ENCODE measurements at places on chromosomes 4 and X.

GRCh38 chr4:52914051-52914605 lies 52.0 kb downstream of the RASL11B start:
- DNase-seq = no peak

- no peak for DNase-seq
Observed at GRCh38 chr4:16819652-16820051, 78.8 kb downstream of the LDB2 start.

DNA sequence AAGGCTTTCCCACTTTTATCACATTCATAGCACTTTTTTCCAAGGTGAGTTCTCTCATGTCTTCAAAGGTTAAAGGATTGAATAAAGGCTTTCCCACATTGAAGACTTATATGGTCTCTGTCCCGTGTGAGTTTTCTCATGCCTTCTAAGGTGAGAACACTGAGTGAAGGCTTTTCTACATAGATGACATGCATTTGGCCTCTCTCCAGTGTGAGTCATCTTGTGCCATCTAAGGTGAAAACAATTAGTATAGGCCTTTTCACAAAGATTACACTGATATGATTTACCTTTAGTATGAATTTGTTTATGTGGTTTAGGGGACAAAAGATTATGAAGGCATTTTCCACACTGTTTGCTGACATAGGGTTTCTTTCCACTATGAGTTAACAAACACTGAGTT lies 21.2 kb downstream of the USP17L30 start:
- DNase-seq = no peak

- DNase-seq = no peak
Observed at GRCh38 chr4:86939729-86940575, 5.1 kb downstream of the AFF1 start.

DNA sequence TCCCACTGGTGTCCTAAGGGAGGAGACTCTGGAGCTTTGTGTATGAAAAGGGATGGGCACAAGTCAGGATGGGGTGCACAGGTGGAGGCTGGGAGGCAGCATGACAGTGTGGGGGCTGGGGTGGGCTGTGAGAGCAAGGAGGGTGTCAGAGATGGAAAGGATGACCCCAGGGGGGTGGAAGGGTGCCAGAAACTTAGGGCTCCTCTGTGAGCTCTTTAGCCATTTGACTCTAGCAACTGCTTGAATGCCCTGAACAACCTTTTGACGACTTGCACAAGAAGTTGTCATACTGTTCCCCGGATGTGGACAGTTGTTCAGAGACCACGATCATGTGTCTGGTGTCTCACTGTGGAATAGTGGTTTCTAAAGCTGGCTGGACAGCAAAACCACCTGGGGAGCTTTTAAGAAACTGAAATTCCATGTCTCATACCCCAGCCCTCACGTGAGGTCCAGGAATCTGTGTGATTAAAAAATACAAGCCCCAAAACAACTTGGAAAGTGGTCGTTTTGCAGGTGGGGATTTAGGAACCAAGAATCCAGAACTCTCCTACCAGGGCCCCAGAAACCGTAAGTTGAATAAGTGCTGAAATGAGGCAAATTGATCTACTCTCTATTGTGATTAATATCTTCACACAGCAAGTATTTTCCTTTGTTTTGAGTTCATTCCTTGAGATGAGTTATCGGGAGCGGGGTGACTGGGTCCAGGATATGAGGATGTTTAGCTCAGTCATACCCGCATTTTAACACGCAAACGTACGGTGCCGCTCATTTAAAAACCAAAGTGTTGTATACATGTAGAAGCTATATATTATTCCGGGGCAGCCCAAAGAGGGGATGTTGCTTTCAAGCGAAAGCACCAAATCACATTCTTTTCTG lies 3.4 kb downstream of the RHOH start:
- peak; percentile 37 for DNase-seq

- DNase-seq = no peak
Observed at GRCh38 chr4:140595065-140595464, 26.3 kb upstream of the UCP1 start.

DNA sequence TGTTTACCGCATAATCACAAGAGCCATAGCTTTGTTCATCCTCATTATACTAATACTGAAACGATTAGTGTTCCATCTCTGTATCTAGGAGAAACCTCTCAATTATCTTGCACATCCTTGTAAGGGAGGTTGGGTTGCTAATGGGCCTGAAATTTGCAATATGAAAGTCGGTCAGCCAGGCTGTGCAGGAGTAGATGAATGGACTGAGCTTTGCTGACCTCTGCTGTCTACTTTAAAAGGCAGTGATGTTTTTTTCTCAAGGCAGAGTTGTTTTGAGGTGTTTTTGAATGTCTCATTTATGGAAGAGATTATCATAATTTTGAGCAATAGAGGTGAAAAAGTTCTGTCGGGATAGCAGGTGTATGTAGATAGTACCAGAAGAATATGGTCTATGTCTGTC lies 47.9 kb upstream of the LINC00632 start:
- peak; percentile 29 for DNase-seq

GRCh38 chrX:42954880-42955279 lies 176.9 kb upstream of the PPP1R2C start:
- no peak for DNase-seq

DNA sequence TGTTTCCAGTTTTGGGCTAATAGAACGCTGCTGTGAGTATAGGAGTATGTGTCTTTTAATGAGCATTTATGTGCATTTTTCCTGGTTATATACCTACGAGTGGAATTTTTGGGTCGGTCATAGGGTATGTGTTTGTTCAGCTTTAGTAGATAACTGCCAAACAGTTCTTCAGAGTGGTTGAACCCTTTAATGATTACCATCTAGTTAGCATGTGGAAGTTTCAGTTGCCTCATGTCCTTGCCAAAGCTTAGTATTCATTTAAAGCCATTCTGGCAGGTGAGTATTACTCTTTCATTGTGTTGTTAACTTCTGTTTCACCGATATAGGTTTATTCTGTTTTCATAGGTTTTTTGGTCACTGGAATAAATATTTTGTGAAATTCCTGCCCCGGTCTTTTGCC lies 229.1 kb downstream of the ARHGAP10 start:
- DNase-seq = no peak

GRCh38 chr4:15104825-15105224 lies 102.5 kb downstream of the CPEB2 start:
- DNase-seq = no peak

DNA sequence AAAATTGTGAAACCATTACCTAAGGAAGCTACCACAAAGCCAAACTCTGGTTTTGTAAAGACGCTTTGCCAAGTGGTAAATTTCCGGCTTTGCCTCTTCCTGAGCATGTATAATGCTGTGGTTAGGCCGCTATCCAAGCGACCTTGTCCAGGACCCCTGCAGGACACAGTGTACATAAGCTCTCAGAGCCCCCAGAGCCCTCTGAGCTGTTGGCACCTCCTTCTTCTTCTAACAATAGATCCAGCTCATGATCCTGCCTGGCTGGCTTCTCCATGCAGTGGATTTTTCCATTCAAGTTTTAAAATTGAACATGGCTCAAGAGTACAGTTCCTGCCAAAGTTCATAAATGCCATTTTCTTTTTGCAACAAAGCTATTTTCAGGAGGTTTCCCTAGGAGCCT lies 326.7 kb downstream of the MAPK10 start:
- peak; percentile 51 for DNase-seq

GRCh38 chr4:125735102-125735501 lies 420.3 kb downstream of the FAT4 start:
- no peak for DNase-seq

GRCh38 chr4:41358647-41359421 lies 102.1 kb downstream of the UCHL1 start:
- DNase-seq = no peak

- no peak for DNase-seq
Observed at GRCh38 chr4:156248917-156249316, 295.3 kb upstream of the CTSO start.

DNA sequence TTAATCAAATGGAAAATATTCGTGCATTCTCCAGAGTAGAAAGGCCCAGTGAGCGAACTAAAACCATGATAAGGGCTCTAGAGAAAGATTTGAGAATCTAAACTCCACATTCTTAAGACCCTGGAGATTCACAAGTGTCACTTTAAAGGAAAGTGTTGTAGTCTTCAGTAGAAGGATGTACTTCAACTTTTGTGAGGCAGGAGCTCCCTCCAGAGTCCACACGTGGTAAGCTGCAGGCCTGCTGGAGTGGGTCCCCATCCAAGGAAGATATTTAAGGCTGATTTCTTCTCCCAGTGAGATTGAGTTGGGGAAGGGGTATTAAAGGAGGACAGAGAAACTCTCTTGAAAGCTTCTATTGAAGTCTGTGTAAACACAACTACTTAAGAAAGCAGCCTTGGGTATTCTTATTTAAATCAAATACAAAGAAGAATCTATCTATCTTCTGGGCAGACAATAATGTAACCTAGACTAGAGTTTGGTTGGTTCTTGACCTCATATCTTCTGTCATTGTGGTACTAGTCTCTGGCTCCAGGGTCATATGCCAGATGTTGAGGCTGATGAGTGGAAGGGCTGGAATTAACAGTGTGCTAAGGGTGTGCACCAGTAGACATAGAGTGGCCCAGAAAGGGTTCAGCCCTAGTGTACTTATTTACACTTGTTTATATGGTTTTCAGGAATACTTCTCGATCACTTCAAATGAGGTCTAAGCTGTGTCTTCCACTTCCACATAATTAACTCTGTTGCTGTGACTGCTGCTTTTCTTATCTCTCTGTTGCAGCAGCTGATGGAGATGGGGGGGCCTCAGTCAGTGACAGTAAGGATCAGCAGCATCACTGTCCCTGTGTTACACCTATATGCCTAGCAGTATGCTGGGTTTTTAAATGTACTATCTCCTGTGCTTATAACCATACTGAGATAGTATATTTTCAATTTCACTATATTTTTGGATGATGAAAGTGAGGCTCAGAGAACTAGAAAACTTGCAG lies 76.1 kb downstream of the HMGB2 start:
- DNase-seq = peak; percentile 84

- no peak for DNase-seq
Observed at GRCh38 chr4:680091-680490, 5.7 kb downstream of the MYL5 start.

DNA sequence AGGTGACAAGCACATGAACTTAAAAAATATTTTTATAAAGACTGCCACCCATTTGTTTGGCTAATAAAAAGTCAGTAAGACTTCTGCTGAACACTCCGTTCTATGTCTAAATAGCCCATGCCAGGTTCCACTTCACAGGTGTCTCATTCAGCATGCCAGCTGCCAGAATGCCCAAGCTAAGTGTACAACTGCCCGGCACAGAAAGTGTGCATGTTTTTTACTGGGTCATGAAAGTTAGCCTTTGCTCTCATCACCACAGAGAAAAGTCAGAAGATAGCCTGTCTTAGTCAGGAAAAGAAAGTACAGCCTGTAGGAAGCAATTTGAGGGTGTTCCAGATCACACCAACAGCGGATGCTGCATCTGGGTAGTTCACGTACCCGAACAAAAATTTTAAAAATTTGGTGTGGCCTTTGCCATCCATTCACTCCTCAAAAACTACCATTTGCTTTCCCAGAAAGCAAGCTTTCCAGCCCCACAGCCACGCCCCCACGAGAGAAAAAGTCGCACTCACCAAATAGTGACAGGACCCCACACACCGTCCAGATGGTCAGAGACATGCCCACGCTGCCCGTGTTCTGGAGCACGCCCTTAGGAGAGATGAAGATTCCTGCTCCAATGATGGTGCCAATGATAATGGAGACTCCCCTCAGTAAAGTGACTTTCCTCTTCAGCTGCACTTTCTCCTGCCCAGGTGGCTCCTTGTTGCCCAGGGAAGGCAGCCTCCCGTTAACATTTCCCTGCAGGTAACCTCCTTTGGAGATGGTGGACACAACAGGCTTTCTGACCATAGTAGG lies 671 bp downstream of the SLC7A11 start:
- DNase-seq = no peak

GRCh38 chr4:123031664-123032063 lies 109.3 kb upstream of the NUDT6 start:
- no peak for DNase-seq

- no peak for DNase-seq
Observed at GRCh38 chr4:142361981-142362380, 484.1 kb downstream of the INPP4B start.

GRCh38 chrX:132472397-132472796 lies 16.4 kb downstream of the MBNL3 start:
- DNase-seq = no peak

GRCh38 chr4:55568905-55569504 lies 22.3 kb upstream of the CLOCK start:
- DNase-seq = no peak

DNA sequence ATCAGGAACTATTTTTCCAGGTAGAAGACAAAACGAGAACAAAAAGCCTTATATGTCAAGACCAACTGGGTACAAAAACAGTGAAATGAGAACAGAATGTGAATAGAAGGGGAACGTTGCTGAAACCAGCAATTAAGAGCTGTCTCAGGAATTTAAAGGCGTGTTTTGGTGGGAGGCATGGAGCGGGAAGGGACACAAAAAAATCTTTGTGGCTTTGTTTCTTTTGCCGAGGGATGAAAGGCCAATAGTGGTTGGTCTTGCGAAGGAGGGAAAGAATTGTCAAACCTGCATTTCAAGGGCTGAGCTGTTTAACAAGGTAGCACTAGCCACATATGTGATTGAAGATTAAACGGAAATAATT lies 103.8 kb downstream of the USP46 start:
- DNase-seq = no peak

- DNase-seq = peak; percentile 20
Observed at GRCh38 chr4:183602557-183603027, 56.4 kb downstream of the RWDD4 start.

DNA sequence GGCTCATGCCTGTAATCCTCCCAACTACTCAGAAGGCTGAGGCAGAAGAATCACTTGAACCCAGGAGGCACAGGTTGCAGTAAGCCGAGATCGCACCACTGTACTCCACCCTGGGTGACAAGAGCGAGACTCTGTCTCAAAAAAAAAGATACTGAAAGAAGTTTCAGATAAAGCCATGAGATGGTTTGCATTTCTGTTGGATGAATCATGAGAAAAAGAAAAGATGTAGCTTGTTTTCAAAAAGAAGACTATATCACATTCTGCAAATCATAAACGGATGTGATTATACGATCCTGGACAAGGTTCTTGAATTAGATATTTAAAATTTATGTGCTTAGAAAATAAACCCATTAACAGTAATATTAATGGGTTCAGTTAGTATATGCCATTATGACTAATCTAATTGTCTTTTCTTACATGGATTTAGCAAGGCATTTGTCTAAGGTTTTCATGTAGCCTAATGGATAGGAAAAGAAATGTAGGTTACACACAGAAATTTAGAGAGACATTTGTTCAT lies 345.9 kb downstream of the SLC7A11 start:
- no peak for DNase-seq

Measured in pons (tissue), 1 donor.